ENCODE measurements at places on chromosomes 7 and 10. TPM values are rescaled to one million over a fixed set of nuclear protein-coding genes. Genes with fewer than 3 reads are reported as not detected.
A peak's percentile ranks its signal among the peaks of the same experiment; 100 is the strongest.

GALNT11 gene
- 12.9 TPM for polyA plus RNA-seq

GRCh38 chr7:101386558-101387231 is 24.0 kb downstream of the COL26A1 start:
- no peak for DNase-seq

- DNase-seq = peak; percentile 47
These were observed 148.9 kb downstream of the PARD3 start for GRCh38 chr10:34666008-34666704.

DNA sequence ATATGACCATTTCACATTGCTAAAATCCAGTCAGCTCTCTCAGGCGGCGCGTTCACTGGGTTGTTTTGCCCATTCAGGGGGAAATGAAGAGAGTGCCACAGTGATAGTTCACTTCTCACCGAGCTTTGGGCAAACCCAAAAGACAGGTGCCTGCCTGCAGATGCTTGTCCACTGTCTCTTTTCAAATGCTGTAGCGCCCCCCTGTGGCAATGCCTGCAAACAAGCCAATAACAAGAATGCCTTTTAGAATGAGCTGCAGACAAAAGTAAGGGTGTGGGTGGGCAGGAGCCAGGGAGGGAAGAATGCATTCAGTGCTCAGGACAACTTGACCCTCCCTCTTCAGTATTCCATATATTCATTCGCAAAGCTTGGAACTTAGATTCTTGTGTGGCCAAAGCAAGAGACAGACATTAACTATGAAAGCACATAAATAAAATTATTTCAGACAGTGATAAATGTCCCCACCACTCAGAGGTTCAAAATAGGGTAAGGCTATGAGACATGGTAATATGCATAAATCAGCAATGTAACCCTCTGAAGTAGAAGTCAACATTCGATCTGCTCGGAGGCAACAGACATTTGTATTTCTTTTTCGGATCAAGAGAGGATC is 86.9 kb downstream of the JAZF1 start:
- peak; percentile 44 for DNase-seq

DNA sequence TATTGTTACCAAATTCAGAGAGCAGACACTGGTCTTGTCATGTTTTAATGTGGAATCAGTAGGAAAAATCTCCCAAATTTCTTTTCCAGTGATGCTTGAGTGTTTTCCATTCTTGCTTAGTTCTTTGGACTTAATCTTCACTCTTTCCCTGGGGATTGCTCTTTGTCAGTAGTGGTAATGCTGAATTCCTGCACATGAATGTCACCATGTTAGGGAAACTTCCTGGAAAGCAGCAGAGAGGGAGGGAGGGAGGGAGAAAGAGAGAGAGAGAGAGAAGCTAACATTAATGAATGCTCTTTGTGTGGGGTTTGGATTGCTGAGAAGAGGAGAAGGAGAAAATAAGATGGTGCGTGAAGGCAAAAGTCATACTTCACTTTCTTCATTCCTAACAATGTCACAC is 295.3 kb upstream of the COBL start:
- DNase-seq = no peak

- DNase-seq = no peak
These were observed 494.3 kb downstream of the AUTS2 start for GRCh38 chr7:70092314-70093204.

CXCL12 gene
- polyA plus RNA-seq = 51.1 TPM

NODAL gene
- polyA plus RNA-seq = not detected

IL2RA gene
- polyA plus RNA-seq = not detected

ACTR3C gene
- 10.9 TPM for polyA plus RNA-seq

GRCh38 chr10:85599081-85599480 is 767.5 kb downstream of the GRID1 start:
- DNase-seq = no peak

All from pancreas (tissue), 10 donors.